ENCODE measurements at places on chromosomes 2 and 18.

- no peak for DNase-seq
Measured at GRCh38 chr18:33212363-33212762, 228.2 kb downstream of the CCDC178 start.

DNA sequence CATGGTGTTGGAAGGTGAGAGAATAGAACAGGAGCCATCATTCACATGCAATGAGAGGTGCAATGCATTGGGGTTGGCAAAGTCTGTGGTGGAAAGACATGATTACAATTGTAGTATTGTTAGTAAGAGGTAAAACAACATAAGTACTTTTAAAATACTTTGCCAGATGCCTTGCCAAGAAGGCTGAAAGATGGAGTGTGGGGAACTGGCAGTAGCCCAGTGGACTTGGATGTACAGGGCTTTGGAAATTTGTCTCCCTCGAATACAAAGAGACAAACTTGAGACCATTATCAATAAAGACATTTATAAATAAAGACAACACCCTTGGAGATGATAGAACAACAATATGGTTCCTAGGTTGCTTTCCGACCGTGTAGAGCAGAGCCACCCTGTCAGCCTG, 62.0 kb downstream of the MDH1 start:
- DNase-seq: no peak

DNA sequence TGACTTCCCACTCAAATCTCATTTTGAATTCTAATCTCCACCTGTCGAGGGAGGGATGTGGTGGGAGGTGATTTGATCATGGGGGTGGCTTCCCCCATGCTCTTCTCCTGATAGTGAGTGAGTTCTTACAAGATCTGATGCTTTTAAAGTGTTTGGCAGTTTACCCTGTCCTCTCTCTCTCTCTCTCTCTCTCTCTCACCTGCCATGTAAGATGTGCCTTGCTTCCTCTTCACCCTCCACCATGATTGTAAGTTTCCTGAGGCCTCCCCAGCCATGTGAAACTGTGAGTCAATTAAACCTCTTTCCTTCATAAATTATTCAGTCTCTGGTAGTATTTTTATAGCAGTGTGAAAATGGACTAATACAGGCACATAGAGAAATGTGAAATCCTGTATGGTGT, 7.0 kb upstream of the LDAH start:
- no peak for DNase-seq

DNA sequence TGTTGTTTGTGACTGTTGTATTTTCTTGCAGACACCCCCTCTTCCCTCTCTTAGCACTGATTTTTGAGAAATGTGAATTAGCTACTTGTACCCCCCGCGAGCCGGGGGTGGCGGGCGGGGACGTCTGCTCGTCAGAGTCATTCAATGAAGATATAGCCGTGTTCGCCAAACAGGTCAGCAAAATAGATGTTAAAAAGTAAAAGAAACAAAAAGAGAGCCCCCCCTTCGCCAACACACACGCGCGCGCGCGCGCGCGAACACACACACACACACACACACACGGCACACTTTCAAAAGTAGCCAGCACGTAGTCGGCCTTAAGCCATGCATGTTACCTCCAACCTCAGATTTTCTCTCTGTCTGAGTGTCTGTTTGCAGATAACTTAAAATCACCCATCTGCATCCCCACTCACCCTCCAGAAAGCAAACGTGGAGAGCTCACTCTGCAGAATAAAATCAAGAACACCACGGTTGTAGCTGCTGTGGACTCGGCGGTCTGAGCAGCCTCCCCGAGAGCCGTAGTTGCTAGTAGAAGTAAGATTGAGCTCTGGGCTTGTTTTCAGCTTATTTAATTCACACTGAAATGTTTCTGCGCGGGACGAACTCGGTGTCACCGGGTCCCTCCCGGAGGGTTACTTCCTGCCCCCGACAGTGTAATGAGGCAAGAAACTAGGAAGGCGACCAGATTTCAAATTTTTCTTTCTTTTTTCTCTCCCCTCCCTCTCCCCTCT, 5.1 kb downstream of the MEIS1 start:
- no peak for DNase-seq

GRCh38 chr2:48398285-48399002, 131.5 kb upstream of the STON1 start:
- no peak for DNase-seq

DNA sequence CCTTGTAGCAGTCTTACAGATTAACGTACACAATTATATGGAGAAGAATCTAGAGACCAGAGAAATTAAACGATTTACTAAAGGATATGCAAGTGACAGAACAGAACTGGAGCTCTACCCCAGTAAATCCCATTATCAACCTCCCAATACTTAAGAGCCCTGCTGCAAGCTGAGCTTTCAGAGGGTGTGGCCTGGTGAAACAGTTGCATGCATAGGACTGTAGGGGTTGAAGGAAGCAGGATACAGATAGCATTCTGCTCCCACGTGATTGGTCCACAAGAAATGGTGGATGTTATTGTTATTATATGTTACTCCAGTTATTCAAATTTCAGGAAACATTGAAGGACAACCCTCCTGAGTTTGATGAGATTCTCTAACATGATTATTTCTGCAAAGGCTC, 210.8 kb upstream of the THUMPD2 start:
- DNase-seq: no peak

DNA sequence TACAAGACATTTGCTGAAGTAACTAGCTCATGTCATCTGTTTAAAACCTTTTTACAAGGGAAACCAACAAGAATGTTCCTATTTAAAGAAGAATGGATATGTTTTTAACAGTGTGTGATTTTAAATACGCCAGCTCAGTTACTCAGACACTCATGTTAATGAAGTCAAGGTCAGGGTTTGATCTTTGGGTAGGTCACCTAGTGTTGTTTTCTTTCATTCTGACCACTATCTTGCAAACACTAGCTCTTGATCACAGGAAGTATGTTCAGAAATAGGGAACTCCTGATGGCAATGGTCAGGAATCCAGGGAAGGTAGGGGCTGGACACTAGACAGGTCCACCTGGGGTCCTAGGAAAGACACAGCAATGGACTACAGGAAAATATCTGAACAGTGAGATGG, 116.7 kb downstream of the CPS1 start:
- DNase-seq: no peak

- DNase-seq: no peak
Measured at GRCh38 chr2:26635401-26635800, 5.8 kb downstream of the CIB4 start.

DNA sequence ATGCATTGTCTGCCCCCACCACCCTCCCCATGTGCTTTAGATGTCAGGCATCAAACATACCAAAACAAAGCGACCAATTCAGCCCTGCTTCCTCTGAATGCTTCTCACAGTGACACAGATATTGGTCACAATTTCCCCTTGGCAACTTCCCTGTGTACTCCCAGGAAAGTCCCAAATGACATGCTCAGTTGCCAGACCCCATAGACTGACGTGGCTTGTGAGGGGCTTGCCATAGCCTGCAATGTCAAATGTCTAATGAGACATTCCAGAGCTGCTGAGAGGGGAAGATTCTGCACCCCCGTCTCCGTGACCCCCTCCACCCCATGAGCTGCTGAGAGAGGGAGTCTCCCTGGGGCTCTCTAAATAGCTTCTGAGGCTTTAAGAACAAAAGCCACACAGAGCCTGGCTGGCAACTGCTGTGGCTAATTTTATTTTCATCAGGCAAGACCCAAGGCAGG, 47.3 kb downstream of the RFTN2 start:
- DNase-seq: no peak

GRCh38 chr2:214311031-214311533, 99.8 kb upstream of the VWC2L start:
- no peak for DNase-seq

- no peak for DNase-seq
Measured at GRCh38 chr2:146317959-146318358, 1526.9 kb upstream of the ACVR2A start.

GRCh38 chr2:83003555-83003954, 1455.5 kb downstream of the SUCLG1 start:
- DNase-seq: no peak

DNA sequence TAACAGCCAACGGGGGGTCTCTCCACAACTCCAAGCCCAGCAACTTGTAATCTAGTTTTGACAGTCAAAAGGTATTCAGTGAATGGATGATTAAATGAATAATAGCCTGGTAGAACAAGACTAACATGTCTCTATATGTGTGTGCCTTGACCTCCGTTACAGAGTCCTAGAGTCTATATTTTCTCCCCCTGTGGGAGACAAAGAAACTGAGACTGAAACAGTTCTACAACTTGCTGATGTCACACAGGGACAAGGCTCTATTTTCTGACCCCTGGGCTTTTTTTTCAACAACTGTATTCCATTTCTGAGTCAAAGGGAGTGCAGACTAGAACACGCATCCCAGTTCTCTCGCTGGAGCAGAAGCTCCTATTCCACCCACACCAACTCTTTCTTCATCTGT, 223.6 kb upstream of the AGAP1 start:
- DNase-seq: no peak

DNA sequence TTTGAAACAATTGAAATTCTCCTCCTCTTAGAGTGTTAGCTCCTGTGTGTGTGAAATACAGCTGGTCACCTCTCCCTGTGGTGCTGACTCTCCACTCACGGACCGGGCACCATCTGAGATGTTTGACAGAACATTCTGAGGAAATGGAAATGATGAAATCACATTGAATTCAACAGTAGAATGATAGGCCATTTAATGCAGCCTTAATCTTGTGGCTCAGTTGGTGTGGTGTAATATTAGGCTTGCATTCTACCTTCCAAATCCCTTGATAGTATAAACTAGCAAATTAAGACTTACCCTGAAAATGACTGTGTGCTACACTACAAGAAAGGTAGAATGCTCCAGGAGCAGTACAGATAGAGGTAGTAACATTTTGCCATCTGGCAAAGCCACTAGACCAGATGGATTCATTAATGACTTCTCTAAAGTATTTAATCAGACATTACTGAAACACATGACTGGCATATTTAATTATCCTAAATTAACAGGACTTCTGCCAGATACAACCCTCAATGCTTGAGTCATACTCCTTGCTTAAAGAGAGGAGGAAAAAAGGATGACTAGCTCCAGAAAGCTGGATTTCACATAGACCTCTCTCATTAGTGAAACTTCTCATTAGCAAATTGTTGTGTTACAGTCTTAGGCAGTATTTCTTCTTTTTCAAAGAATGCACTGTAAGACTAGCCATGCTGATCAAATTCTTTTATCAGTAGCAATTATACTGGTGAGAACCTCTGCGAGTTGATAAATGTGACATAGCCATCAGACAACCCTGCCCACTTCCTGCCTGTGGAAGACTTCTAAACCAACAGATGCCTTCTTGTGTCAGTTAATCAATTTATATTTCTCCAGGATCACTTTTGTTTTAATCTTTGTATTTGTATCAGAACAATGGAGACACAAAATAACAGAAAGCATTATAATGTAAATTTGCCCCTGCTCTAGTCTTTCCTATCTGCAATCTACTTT, 80.6 kb downstream of the EML6 start:
- no peak for DNase-seq

DNA sequence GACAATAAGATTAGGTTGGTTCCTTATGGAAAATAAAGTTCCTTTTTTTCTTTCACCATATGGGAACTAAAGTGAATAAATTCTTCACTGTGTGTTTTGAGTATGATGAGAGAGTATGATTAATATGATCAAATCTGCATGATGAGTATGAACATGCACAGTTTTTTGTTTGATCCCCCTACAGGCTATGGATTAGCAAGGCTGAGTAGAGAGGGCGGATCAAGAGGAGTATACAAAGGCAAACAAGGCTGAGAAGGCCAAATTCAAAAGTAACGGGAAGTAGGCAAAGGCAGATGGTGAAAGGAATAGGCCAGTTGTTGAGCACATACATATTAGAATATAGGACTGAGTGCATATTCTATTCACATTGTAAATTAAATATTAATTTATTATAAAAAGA, 508.2 kb downstream of the LRRTM4 start:
- DNase-seq: no peak

DNA sequence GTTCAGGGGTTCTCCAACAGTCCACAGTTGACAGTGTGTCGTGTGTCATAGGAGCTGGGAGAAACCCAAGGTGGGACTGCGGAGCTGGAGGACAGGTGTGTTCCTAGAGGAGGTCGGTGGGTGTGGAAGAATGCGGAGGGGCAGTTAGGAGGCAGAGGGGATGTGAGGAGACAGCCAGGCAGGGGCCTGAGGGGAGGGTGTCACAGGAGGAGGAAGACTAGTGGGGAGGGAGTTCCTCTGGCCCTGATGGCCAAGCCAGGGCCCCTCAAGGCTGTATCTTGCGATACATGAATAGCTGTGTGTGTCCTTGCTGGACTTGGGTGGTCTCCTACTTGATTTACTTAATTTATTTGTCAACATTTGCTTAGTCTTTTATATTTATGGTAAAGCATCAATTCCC, 519.6 kb upstream of the HS6ST1 start:
- DNase-seq: no peak

- no peak for DNase-seq
Measured at GRCh38 chr2:216315802-216316603, 56.3 kb downstream of the MARCHF4 start.

GRCh38 chr2:86566158-86566820, 3.0 kb upstream of the CHMP3 start:
- no peak for DNase-seq

DNA sequence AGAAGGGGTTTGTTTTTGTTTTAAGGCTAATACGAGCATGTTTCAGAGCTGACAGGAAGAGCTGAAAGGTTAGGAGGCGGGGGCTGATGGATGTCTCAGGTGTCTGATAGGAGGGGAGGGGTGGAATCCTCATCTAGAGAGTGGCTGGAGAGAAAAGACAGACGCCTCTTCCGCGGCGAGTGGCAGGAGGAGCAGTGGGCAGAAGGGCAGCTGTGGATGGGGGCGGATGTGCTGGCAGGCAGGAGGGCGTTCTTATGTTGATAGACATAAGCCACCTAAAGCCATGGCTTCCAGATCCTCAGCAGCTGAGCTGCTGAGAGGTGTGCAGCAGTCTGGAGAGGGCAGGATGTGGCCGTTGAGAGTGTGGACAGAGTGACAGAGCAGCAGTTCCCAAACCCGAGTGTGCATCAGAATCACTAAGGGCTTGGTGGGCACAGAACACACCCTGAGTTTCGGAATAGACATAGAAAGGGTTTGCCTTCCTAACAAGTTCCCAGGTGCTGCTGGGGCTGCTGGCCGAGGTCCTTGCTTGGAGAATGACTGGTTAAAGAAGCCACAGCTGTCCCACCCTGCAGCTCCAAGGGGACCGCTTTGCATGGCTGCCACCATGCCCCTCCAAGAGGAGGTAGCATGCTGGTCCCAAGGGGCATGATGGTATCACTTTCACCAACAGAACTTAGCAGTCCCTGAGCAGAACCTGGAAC, 3.0 kb upstream of the ITM2C start:
- DNase-seq: no peak

GRCh38 chr2:154403242-154403790, 295.2 kb upstream of the KCNJ3 start:
- DNase-seq: no peak

- DNase-seq: no peak
Measured at GRCh38 chr2:80852079-80852807, 547.7 kb upstream of the LRRTM1 start.
